ENCODE measurements at places on chromosomes 1 and 21. TPM values are rescaled to one million over a fixed set of nuclear protein-coding genes. Genes with fewer than 3 reads are reported as not detected.
A peak's percentile ranks its signal among the peaks of the same experiment; 100 is the strongest.

DNA sequence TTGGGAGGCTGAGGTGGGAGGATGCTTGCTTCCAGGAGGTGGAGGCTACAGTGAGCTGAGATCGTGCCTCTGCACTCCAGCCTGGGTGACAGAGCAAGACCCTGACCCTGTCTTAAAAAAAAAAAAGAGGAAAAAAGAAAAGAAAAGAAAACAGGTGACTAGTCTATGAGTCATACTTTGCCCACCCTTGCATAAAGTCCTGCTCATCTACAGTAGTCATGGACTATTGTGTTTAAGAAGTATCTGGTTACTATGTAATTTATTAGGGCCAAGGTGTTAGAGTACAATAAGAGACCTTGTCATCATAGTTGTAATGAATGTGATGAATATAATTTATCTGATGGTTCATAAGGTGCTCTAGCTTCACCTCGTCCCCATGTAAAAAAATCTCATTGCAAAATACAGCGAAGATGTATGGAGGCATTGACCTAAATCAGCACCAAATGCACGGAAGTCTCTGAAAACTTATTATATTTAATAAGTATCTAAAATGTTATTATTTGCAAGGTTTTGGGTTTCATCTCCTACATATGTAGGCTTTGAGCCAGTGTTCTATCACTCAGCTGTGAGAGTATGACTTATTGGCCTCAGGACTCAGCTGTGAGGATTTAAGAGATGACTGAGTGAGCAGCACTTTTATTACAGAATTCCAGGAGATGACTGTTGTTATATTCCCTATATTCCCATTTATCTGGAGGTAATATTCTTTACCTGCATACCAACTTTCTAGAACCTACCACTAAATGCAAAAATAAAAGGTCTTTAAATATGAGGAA, 19.9 kb upstream of the KCNJ6 start:
- no peaks in the 10 kb centered on the region for H3K4me1 ChIP-seq
- H3K27ac ChIP-seq, result no peak overlapping the region
- no peak overlapping the region for H3K4me3 ChIP-seq
- H3K36me3 ChIP-seq, result no peaks in the 10 kb centered on the region

The PIK3C2B gene
- total RNA-seq, result 19.3 TPM

The TARDBP gene
- 140 TPM for total RNA-seq

- no peaks in the 10 kb centered on the region for H3K27me3 ChIP-seq
- peak; percentile 98 for DNase-seq
- H3K4me3 ChIP-seq, result peak overlapping the region; percentile 82
- H3K36me3 ChIP-seq, result no peaks in the 10 kb centered on the region
- H3K27ac ChIP-seq, result peak overlapping the region; percentile 95
These were observed 11.7 kb upstream of the BOLA1 start for GRCh38 chr1:149887456-149888246.

- DNase-seq, result peak; percentile 46
- H3K27me3 ChIP-seq, result no peaks in the 10 kb centered on the region
- H3K4me3 ChIP-seq, result no peak overlapping the region
- H3K4me1 ChIP-seq, result no peaks in the 10 kb centered on the region
These were observed 142.4 kb downstream of the AK5 start for GRCh38 chr1:77424236-77424635.

GRCh38 chr1:1122078-1122811, 6.4 kb upstream of the C1orf159 start:
- peak overlapping the region; percentile 10 for H3K4me3 ChIP-seq
- H3K27me3 ChIP-seq, result peaks cover 3% of the 10 kb centered on the region
- DNase-seq, result no peak
- no peak overlapping the region for H3K27ac ChIP-seq

The DENND1B gene
- total RNA-seq, result 12.8 TPM

The TMEM125 gene
- total RNA-seq, result 0.64 TPM

GRCh38 chr1:212610575-212610967, 2.0 kb downstream of the ATF3 start:
- H3K27ac ChIP-seq, result no peak overlapping the region
- no peaks in the 10 kb centered on the region for H3K36me3 ChIP-seq
- peaks cover 15% of the 10 kb centered on the region for H3K4me1 ChIP-seq
- DNase-seq, result no peak

The ARHGEF19 gene
- 5.7 TPM for total RNA-seq

DNA sequence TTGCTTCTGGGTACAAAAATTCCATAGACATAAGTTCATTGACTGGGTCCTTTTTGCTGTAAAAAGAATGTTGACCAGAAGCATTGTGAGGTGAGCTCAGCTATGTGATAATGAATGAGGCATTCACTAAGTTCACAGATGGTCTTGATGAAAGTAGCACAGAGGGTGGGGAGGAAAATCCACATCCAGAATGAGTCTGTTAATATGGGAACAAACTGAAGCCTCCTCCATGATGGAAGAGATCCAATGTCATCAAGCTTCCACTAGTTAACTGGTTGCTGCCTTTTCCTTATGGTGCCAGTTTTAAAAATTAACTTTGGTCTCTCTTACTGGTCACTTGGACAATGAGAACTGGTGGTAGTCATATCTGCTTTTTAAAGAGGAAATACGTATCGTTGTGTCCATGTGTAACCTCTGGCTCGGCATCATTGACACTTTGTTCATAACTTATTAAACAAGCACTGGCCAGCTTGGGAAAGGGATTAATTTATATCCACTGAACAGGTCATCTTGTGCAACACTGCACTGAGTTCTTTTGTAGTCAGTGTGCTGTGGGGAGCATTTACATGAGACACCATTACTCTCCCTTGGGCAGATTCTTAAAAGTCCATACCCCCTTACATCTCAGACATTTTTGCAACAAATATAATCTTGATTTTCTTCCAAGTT, 88.6 kb downstream of the ADAMTS1 start:
- H3K4me1 ChIP-seq, result peaks cover 8% of the 10 kb centered on the region
- H3K27ac ChIP-seq, result peak overlapping the region; percentile 65
- DNase-seq, result peak; percentile 72

DNA sequence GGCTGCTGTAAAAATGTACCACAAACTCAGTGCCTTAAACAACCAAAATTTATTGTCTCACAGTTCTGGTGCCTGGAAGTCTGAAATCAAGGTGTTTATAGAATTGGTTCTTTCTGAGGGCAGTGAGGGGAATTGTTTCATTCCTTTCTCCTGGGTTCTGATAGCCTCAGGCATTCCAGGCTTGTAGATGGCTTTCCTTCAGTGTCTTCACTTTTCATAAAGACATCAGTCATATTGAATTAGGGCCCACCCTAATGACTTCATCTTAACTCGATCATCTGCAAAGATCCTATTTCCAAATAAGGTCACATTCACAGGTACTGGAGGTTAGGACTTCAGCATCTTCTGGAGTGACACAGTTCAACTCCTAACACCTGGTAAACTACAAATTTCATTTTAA, 15.0 kb downstream of the CDKN2C start:
- H3K4me3 ChIP-seq, result no peak overlapping the region
- no peaks in the 10 kb centered on the region for H3K4me1 ChIP-seq
- no peaks in the 10 kb centered on the region for H3K36me3 ChIP-seq
- H3K27ac ChIP-seq, result no peak overlapping the region
- DNase-seq, result no peak

GRCh38 chr1:64892576-64893573, 73.5 kb downstream of the JAK1 start:
- H3K27me3 ChIP-seq, result no peaks in the 10 kb centered on the region
- peaks cover 20% of the 10 kb centered on the region for H3K4me1 ChIP-seq
- no peak overlapping the region for H3K27ac ChIP-seq
- no peak for DNase-seq
- no peaks in the 10 kb centered on the region for H3K36me3 ChIP-seq

- no peak for DNase-seq
- no peak overlapping the region for H3K27ac ChIP-seq
- H3K36me3 ChIP-seq, result no peaks in the 10 kb centered on the region
- H3K27me3 ChIP-seq, result no peaks in the 10 kb centered on the region
- H3K4me1 ChIP-seq, result no peaks in the 10 kb centered on the region
These were observed 112.3 kb downstream of the GLUL start for GRCh38 chr1:182279302-182279701.

The DNAJC6 gene
- total RNA-seq, result 8.9 TPM

The ZNF496 gene
- total RNA-seq, result 30.5 TPM

GRCh38 chr1:60152891-60153290, 79.3 kb upstream of the C1orf87 start:
- no peak overlapping the region for H3K4me3 ChIP-seq
- H3K27ac ChIP-seq, result no peak overlapping the region
- no peaks in the 10 kb centered on the region for H3K27me3 ChIP-seq
- no peaks in the 10 kb centered on the region for H3K4me1 ChIP-seq

The FLG2 gene
- total RNA-seq, result not detected

GRCh38 chr1:158020886-158021620, 27.6 kb downstream of the KIRREL1 start:
- DNase-seq, result peak; percentile 69
- H3K27ac ChIP-seq, result peak overlapping the region; percentile 97
- H3K36me3 ChIP-seq, result no peaks in the 10 kb centered on the region
- H3K4me3 ChIP-seq, result no peak overlapping the region
- H3K4me1 ChIP-seq, result peaks cover 65% of the 10 kb centered on the region

- H3K4me1 ChIP-seq, result peaks cover 20% of the 10 kb centered on the region
- H3K27me3 ChIP-seq, result peaks cover 3% of the 10 kb centered on the region
- peak; percentile 65 for DNase-seq
- H3K4me3 ChIP-seq, result peak overlapping the region; percentile 61
These were observed 59.8 kb upstream of the ACOT11 start for GRCh38 chr1:54488065-54488750.

DNA sequence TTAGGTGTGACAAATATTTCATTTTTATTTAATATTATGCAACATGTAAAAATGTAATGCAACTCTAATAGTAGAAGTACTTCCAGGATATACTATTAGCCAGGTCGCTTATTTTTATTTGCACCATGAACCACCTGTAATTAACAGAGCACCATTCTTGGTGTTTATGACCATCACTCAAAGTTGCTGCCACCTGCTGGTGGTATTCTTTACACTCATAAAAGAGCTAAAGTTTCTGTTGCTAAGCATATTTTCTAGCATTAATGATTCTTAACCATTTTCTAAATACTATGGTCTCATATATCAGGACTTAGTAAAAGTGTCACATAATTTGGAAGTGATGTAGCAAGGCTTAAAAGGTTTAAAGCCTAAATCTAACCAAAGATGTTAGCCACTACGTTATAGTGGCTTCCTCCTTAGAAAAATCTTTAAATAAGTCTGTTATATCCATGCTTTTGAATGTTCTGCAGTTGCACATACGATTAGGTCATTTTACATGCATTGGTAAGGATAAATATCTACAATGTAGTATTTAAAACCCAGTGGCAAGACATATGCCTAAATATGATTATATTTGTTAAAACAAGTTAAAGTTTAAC, 244.5 kb downstream of the NEGR1 start:
- H3K36me3 ChIP-seq, result no peaks in the 10 kb centered on the region
- H3K4me3 ChIP-seq, result no peak overlapping the region
- DNase-seq, result peak; percentile 13
- H3K27me3 ChIP-seq, result no peaks in the 10 kb centered on the region
- no peaks in the 10 kb centered on the region for H3K4me1 ChIP-seq

- H3K4me3 ChIP-seq, result no peak overlapping the region
- no peaks in the 10 kb centered on the region for H3K36me3 ChIP-seq
- H3K27me3 ChIP-seq, result no peaks in the 10 kb centered on the region
- H3K27ac ChIP-seq, result no peak overlapping the region
- no peak for DNase-seq
These were observed 406.0 kb downstream of the PLA2G4A start for GRCh38 chr1:187234706-187235105.

- H3K4me1 ChIP-seq, result no peaks in the 10 kb centered on the region
- H3K27me3 ChIP-seq, result no peaks in the 10 kb centered on the region
- H3K4me3 ChIP-seq, result no peak overlapping the region
- H3K36me3 ChIP-seq, result no peaks in the 10 kb centered on the region
- no peak overlapping the region for H3K27ac ChIP-seq
- DNase-seq, result no peak
These were observed 123.4 kb upstream of the CSF3R start for GRCh38 chr1:36605942-36606640.

GRCh38 chr1:9150582-9151327, 21.9 kb upstream of the GPR157 start:
- no peak overlapping the region for H3K27ac ChIP-seq
- H3K4me3 ChIP-seq, result no peak overlapping the region
- H3K4me1 ChIP-seq, result peaks cover 21% of the 10 kb centered on the region
- no peaks in the 10 kb centered on the region for H3K27me3 ChIP-seq
- DNase-seq, result no peak
- H3K36me3 ChIP-seq, result peaks cover 32% of the 10 kb centered on the region

DNA sequence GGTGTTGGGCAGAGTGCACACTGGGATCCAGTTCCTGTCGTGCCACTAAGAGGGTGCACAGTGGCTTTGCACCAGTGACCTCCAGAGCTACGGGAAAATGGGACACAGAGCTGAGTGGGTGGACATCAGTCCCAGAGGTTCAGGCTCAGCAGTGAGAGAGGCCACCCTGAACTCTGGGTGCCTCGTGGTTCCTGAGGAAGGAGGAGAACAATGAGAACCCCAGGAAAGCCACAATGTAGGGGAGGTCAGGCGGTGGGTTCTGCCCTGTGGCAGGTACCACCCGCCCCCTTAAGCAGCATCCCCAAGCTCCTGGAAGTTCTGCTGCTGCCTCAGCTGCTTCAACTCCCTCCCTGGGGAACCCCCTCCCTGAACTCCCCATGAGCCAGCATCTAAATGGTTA, 112.2 kb downstream of the GRIK3 start:
- H3K27ac ChIP-seq, result no peak overlapping the region
- no peak for DNase-seq
- no peak overlapping the region for H3K4me3 ChIP-seq
- no peaks in the 10 kb centered on the region for H3K4me1 ChIP-seq

GRCh38 chr1:201563941-201564340, 25.0 kb downstream of the NAV1 start:
- H3K4me3 ChIP-seq, result no peak overlapping the region
- H3K27ac ChIP-seq, result no peak overlapping the region
- DNase-seq, result no peak
- H3K4me1 ChIP-seq, result peaks cover 62% of the 10 kb centered on the region
- H3K27me3 ChIP-seq, result no peaks in the 10 kb centered on the region
- no peaks in the 10 kb centered on the region for H3K36me3 ChIP-seq

DNA sequence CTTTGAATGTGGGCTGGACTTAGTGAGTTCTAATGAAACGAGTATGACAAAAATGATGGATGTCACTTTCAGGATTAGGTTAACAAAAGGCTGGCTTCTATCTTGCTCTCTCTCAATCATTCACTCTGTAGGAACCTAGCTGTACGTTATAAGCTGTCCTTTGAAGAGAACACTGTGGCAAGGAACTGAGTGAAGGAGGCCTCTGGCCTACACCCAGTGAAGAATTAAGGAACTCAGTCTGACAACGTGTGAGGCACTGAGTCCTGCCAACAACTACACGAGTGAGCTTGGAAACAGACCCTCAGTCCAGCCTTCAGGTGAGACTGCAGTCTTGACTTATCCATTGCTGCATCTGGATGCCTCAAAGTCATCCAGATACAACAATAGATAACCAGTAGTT, 3.3 kb upstream of the DNTTIP2 start:
- peaks cover 8% of the 10 kb centered on the region for H3K36me3 ChIP-seq
- H3K27ac ChIP-seq, result no peak overlapping the region
- DNase-seq, result no peak
- no peak overlapping the region for H3K4me3 ChIP-seq

DNA sequence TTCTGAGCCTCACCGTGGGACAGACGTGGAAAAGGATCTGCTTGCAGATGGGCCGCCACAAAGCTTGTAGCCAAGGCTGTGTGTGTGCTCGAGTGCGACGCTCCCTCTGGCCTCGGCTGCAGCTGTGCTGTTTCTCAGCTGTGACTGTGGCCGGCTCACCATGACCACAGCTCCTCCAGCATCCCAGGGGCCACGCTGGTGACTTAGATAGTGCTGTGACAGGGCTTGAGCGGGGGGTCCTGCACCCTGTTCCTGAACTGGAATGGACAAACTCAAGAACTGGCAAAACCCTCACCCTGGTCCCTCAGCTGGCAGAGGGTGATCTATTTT, 17.4 kb upstream of the ACTRT2 start:
- no peak overlapping the region for H3K4me3 ChIP-seq
- no peaks in the 10 kb centered on the region for H3K4me1 ChIP-seq
- no peak overlapping the region for H3K27ac ChIP-seq
- H3K36me3 ChIP-seq, result no peaks in the 10 kb centered on the region
- H3K27me3 ChIP-seq, result no peaks in the 10 kb centered on the region

The FAM229A gene
- 3.5 TPM for total RNA-seq

All from astrocyte (in vitro differentiated cells and primary cell).